ENCODE measurements at places on chromosomes 5 and 9.

GRCh38 chr5:73030995-73031394, 75.2 kb downstream of the FCHO2 start:
- no peak for DNase-seq

GRCh38 chr5:172453986-172454357, 353 bp downstream of the SH3PXD2B start:
- DNase-seq: no peak

DNA sequence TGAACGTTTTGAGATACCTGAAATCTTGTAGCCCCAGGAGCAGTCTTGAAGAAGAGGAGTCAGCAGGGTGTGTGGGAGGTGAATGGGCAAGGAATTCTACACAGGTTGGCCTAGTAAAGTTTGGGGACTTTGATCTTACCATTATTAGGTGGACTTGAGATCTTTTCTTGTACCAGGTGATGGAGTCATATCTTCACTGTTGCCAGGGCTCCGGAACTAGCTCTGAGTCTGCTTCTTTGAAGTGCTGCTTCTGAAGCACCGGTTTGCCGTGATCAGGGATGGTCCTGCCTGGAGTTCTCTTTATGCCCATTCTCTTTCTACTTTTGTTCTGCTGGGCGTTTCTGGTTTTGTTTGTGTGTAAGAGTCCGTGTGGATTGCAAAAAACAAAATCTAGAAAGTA, 27.4 kb downstream of the RCL1 start:
- DNase-seq: no peak

- DNase-seq: no peak
These were observed 321.7 kb downstream of the SH3GL2 start for GRCh38 chr9:17900606-17901005.

GRCh38 chr5:56807679-56808078, 7.7 kb upstream of the MAP3K1 start:
- no peak for DNase-seq

GRCh38 chr5:45098483-45098882, 289.7 kb downstream of the MRPS30 start:
- DNase-seq: no peak

- no peak for DNase-seq
These were observed 201.1 kb upstream of the MVB12B start for GRCh38 chr9:126125577-126125976.

- DNase-seq: no peak
These were observed 95.8 kb upstream of the KLF9 start for GRCh38 chr9:70510157-70510770.

DNA sequence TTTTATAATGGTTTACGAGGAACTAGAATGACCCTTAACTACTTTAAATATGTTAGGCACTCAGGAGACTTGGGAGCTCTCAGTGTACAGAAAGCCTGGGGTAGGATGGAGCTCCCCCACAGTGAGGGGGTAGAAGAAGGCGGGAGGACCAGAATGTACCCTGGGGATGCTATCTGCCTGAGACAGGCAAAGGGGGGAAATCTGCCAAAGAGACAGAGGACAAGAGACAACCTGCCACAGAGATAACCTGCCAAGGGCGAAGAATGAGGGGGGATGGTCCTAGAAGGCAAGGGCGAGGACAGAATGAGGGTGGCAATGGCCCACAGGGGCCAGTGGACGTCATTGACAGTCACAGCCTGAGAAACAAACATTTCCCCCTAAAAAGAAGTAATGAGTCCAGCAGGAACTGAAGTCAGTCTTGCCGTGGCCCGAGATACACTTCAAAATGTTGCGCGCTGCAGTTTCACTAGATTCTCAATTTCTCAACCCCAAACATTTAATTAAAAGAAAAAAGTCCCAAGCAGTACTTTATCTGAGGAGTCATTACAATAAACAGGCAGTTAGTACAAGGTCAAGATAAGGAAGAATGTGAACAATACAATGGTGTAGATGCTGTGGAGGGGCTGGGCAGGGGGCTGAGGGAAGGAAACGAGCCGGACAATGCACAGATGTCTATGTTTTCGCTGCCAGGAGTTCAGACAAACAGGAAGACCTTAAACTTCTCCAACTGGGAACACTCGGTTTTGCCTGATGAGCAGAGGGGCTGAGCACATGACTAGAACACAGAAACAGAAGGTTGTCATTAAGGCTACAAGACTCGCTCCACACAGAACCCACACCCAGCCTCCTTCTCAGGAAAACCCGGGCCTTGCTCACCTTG, 125.0 kb downstream of the LHFPL2 start:
- DNase-seq: no peak

DNA sequence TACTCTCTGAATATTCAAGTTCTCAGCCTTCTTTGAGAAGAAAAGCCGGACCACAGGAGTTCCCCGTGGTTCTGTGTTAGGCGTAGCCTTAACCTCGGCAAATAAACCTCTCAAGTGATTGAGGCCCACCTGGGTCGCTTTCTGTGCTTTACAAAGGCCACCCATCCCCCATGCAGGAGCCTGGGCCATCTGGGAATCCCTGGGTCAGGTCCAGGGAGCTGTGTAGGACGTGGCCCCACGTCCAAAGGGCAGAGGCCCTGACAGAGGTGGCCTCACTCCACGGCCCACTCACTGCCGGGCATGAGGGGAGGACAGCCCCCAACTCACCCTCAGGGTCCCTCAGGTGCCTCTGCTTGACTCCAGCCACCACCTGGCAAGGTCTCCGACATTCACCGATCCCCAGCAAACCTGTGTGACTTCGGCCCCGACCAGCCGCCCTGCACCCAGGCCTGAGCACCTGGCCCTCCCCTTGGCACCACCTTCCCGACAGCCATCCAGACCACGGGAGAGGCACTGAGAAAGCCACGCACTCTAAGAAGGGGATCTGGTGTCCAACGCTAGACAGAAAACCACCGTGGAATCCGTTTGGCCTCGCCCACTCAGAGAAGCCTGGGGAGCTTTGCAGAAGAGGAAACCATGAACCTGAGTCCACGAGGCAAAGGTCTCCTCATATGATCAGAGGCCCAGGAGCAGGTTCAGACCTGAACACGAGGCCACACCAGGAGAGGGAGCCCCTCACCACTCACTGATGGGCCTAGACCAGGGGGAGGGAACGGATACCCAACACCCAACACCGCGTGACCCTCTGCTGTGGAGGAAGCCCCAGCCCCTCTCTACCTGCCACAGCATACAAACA, 4.5 kb downstream of the SLC12A7 start:
- DNase-seq: no peak

- no peak for DNase-seq
These were observed 90.6 kb downstream of the PHF2 start for GRCh38 chr9:93667006-93667405.

GRCh38 chr5:179805529-179806249, 977 bp downstream of the MGAT4B start:
- peak; percentile 49 for DNase-seq

DNA sequence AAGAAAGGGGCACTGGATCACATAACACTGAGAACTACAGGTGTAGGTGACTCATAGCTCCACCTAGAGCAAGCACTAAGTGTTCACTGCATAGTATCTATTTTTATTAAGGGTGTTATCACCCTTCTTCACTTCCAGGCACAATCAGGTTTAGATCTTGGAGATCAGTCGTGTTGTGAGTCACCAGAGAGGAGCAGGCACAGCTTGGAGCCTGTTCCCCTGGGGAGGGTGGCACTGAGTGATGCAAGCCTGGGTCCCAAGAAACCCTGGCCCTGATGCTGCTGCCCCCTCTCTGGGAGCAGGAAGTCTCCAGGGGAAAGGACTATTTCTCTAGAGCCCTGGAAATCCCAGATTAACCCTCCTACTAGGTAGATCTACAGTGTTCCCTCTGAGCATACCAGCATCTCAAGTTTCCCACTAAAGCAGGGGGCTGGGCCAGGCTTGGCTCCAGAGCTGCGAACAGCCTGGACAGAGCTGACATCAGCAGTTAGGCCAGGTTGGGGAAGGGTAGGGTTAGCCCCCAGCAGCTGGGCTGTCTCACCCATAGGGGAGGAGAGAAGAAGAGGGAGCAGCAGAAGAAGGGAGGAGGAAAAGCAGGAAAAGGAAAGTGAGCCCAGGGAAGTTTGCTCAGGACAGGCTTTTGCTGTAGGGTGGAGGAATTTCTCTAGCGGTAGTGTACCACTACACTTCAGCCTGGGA, 28.1 kb upstream of the SPINK4 start:
- DNase-seq: no peak

DNA sequence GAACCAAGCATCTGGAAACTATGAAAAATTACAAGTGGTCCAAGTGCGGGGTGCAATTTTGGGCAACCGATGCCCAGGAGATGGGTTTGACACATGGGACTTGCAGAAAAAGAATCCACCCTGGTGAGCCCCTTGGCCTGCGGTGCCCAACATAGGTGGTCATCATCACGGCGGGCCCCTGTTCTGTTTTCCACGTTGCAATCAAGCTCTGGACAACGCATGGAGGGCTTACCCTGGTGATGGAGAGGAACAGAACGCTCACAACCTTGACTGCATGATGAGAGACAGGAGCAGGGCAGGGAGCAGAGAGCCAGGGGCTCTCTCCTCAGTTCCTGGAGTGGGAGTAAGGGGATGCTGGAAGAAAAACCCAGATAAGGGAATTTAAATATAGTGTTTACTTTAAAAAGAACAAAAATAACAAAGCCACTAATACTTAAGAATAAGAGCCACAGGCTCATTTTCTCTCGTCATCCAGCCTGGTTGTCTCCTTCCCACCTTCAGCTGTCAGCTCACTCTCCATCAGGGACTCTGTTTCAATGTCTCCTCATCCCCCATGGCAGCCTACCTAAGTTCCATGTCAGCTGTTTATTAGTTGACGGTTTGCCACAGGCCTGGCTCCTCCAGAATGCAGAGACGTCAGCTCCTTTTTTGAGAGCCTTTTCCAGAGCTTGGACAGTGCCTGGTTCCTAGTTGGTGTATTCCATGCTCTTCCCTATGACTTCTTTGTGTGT, 172.1 kb downstream of the GADD45G start:
- DNase-seq: no peak

- DNase-seq: no peak
These were observed 1.4 kb downstream of the ADAMTS2 start for GRCh38 chr5:179343719-179344430.

DNA sequence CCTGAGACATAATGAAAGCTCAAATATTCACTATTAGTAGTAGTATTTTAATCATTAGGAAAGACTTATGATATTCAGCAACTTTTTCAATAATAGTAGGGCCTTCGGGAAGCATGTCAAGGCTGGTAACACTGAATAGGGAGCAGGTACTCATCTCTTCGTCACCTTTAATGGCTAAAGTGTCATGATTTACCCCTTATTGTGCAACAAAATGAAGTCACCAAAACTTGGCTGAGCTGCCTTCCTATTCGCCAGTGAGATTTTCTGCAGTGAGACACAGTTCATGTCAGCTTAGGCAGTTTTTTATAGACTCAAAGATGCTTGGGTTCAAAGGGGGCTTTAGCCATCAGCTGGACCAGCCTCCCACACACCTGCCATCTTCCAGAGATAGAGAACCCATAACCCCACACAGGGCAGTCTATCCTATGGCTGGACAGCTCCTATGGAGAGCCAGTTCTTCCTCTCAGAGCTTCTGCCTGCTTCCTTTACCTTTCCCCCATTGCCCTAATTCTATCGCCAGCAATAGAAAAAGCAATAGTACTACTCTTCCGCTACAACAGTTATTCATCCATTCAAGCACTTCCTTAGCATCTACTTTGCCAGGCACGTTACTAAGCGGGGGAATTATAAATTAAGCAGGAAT, 2.3 kb upstream of the CPLX2 start:
- DNase-seq: no peak

DNA sequence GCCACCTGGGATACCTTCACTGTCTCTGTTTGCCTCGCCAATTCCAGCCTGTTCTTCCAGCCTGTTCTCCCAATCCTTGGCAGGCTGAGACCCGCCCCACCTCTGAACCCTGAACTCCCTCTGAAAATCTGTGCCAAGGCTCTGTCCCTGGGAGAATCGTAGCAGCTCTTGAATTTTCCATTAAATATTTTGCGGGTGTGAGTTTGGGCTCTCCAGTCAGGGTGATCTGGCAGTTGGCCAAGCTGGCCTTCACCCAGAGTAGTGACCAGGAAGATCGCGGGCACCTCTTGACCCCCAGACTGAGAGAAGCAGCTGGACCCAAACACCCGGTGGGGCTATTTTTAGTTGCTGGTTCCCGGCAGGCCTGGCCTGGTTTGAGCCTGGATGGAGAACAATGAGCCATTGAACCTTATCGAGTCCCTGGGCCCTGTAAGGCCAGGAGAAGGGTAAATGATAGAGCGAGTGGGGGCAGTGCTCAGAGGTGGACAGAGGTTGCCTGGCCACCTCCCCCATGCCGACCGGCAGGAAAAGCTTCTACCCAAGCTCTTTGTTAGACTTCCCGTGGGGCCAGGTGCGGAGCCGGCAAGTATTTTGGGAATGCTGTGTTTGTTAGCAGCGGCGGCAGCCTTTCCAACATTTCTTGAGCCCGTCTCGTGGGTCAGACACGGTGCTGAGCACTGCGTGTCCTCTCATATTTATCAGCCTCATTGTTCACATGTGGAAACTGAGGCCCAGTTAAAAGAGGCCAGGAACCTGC, 146.2 kb downstream of the RGS3 start:
- no peak for DNase-seq

DNA sequence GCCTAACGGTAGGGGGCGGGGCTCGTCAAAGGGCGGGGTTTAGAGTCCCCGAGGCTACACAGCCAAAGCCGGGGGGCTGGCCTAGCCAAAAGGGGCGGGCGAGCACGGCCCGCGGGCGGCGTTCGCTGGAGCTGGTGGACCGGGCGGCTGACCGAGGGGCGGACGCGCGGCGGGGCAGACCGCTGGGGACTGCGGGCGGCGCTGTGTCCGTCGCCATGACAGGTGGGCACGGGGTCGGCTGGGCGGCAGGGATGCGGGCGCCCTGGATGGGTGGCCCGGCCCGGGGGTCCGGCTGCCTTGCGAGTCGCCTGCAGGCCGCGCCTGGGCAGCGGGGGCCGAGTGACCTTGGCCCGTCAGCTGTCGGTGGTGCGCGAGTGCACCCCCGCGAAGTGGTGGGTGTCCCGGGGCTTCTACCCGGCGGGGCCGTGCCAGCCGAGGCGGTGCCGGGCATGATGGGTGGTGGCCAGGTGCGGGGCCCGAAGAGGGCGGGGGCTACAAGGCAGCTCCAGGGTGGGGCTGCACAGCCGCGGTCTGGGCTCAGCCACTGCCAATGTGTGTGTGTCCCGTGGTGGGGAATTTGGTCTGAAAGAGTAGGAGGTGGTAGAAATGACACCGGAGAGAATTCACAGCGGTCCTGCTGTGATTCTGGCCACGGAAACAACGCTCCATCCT, at the start of gene CARD19:
Gene CARD19 (plus strand): TSS at position 87 of the 672 bp plus-strand sequence. CDS start 129 bp downstream, at position 216.
- peak; percentile 65 for DNase-seq

Measured in CD4-positive, alpha-beta T cell treated with Interleukin-1 beta for 1 hour (primary cell).